ENCODE measurements at places on chromosomes 13 and 19. TPM values are rescaled to one million over a fixed set of nuclear protein-coding genes. Genes with fewer than 3 reads are reported as not detected.

The HOMER3 gene
- 1.0 TPM for total RNA-seq

The ATP4B gene
- total RNA-seq, result not detected

The HSH2D gene
- 13.6 TPM for total RNA-seq

The ZNF460 gene
- total RNA-seq, result 50.9 TPM

The ZNF491 gene
- 0.89 TPM for total RNA-seq
